ENCODE measurements at places on chromosomes 1 and 21.

DNA sequence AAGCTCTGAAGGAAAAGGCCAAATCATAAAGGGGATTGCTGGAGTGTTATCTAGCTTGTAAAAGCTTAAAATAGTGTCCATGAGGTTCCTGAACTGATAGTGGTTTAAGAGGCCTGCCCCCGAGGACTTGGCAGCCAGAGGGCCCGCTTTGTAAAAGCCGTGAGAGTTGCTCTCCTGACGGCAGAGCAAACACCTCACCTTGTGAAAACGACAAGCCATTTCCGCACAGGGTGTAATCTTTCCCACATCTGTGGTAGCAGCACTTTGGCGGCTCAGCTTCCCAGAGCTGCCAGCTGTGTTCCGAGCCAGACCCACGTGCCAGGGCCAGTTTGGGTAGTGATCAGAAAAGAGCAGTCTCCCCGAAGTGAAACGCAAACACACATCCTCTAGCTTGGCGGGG lies 37.0 kb downstream of the SERBP1 start:
- H3K4me3 ChIP-seq: no peak overlapping the region
- no peaks in the 10 kb centered on the region for H3K27me3 ChIP-seq
- no peaks in the 10 kb centered on the region for H3K4me1 ChIP-seq
- H3K27ac ChIP-seq: no peak overlapping the region

DNA sequence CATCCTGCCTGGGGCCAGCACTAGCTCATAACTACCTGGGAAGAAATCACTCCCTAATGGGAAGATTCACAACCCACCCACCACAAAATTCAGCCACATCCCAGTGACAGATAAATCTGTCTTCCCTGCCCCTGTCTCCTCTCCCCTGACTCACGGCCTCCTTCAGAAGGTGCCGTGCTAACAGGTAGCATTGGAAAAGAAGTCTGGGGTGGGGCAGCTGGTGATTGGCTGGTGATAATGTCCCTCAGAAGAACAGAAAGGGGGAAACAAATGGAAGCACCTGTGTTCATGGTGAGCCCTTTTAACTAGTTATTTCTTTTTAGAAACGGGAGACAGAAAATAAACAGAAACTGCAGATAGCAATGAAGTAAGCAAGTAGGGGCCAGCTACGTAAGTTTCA lies 29.1 kb downstream of the ITPKB start:
- H3K27me3 ChIP-seq: no peaks in the 10 kb centered on the region
- H3K4me3 ChIP-seq: no peak overlapping the region
- no peak overlapping the region for H3K27ac ChIP-seq

GRCh38 chr21:31442339-31442738 lies 98.3 kb upstream of the TIAM1 start:
- H3K36me3 ChIP-seq: no peaks in the 10 kb centered on the region
- no peaks in the 10 kb centered on the region for H3K4me1 ChIP-seq
- no peak overlapping the region for H3K4me3 ChIP-seq

- no peaks in the 10 kb centered on the region for H3K27me3 ChIP-seq
- no peak for DNase-seq
- H3K27ac ChIP-seq: no peak overlapping the region
- H3K36me3 ChIP-seq: no peaks in the 10 kb centered on the region
- no peaks in the 10 kb centered on the region for H3K4me1 ChIP-seq
- no peak overlapping the region for H3K4me3 ChIP-seq
Measured at GRCh38 chr1:110201157-110201825, 8.8 kb upstream of the KCNC4 start.

DNA sequence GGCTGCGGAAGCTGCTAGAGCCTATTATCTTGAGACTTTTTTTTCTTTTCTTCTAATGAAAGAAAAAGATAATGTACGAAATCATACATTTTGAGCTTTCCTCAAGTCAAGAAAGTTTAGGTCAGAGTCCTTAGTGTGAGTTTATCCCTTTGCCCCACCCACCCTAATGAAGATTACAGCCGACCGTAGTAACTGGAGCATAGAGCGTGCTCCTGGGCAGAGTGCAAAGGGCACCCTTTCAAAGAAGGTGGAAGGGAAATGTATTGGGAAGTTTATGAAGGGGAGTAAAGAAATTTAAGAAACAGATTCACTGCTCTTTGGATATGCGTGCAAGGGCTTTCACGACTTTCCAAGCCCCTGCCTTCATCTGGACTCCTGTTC lies 17.2 kb downstream of the GNG12 start:
- no peak overlapping the region for H3K27ac ChIP-seq
- H3K36me3 ChIP-seq: no peaks in the 10 kb centered on the region
- DNase-seq: no peak
- no peak overlapping the region for H3K4me3 ChIP-seq

DNA sequence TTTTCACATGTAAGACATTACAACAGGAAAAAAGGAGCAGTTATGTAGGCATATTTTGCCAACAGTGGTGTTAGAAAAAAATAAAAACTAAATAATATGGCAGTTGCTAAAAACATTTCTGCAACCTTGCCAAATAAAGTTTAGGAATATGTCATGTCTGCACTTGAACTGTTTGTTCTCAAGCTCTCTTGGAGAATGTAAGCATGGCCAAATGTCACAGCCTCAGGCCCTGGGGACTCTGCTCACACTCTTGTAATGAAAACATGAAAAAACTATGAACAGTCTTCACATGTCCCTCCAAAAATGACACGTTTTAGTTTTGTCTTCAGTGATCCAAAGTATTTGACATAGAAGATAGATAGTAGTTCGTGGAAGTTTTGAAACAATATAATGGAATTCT lies 753.3 kb downstream of the LTN1 start:
- no peak for DNase-seq
- H3K27ac ChIP-seq: no peak overlapping the region
- no peaks in the 10 kb centered on the region for H3K27me3 ChIP-seq
- no peak overlapping the region for H3K4me3 ChIP-seq
- no peaks in the 10 kb centered on the region for H3K4me1 ChIP-seq

DNA sequence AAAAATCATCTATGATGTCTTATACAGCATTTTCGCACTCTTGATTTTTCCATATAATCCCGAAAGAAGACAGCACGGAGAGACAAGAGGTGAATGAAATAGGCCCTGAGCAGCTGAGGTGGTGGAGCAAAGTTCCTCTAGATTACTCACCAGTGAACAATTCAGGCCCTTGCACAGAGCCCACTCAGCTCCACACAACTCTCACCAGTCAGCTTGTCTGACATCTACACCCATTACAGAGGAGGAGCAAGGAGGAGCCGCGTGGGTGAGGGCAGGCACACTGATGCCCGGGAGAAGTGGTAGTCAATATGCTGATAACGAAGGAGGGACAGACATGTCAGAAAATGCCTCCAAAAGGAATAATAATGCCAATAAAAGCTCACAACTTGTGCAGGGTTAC lies 59.9 kb downstream of the DNM3 start:
- no peak overlapping the region for H3K4me3 ChIP-seq
- H3K27me3 ChIP-seq: no peaks in the 10 kb centered on the region
- H3K4me1 ChIP-seq: no peaks in the 10 kb centered on the region
- H3K27ac ChIP-seq: no peak overlapping the region
- DNase-seq: no peak
- H3K36me3 ChIP-seq: no peaks in the 10 kb centered on the region

GRCh38 chr1:173149887-173150286 lies 57.2 kb downstream of the TNFSF4 start:
- H3K4me3 ChIP-seq: no peak overlapping the region
- H3K27ac ChIP-seq: no peak overlapping the region
- H3K36me3 ChIP-seq: no peaks in the 10 kb centered on the region
- no peaks in the 10 kb centered on the region for H3K27me3 ChIP-seq

DNA sequence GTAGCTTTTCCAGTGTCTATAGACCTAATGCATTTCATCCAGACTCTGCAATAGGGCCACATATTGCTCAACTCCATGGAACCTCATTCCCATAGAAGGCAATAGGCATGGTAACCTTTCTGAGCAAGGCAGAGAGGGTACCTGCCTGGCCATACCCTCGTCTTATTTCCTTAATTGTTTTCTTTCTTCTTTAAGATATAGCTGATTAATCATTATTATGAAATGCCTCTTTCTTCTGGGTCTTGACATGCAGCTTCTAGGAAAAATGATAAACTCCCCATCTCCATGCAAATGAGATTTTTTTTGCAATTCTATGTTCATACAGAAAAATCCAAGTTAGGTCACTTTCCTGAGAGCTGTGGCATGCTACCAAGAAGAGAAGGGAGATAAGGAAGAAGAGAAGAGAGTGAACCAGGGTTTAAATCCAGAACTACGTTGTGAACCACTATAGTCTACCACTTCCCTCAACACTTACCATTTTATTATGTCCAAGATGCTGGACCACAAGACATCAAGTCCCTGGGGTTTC lies 33.0 kb upstream of the IL20 start:
- H3K27ac ChIP-seq: no peak overlapping the region
- no peaks in the 10 kb centered on the region for H3K36me3 ChIP-seq
- H3K4me1 ChIP-seq: peaks cover 45% of the 10 kb centered on the region
- no peak for DNase-seq
- no peak overlapping the region for H3K4me3 ChIP-seq

DNA sequence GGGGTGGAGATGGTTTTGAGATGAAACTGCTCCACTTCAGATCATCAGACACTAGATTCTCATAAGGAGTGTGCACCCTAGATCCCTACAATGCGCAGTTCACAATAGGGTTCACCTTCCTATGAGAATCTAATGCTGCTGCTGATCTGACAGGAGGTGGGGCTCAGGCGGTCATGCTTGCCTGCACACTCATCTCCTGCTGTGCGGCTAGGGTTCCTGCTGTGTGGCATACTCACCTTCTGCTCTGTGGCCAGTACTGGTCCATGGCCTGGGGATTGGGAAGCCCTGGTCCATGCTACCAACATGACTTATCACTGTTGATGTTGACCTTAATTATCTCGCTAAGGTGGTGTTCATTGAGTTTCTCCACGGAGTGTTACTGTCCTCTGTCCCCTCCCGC lies 144.5 kb downstream of the NAV1 start:
- no peak overlapping the region for H3K4me3 ChIP-seq
- H3K4me1 ChIP-seq: no peaks in the 10 kb centered on the region
- no peaks in the 10 kb centered on the region for H3K27me3 ChIP-seq
- no peak for DNase-seq
- H3K36me3 ChIP-seq: no peaks in the 10 kb centered on the region

Measured in GM12878 (cell line).